ENCODE measurements at places on chromosomes 1 and 21.

DNA sequence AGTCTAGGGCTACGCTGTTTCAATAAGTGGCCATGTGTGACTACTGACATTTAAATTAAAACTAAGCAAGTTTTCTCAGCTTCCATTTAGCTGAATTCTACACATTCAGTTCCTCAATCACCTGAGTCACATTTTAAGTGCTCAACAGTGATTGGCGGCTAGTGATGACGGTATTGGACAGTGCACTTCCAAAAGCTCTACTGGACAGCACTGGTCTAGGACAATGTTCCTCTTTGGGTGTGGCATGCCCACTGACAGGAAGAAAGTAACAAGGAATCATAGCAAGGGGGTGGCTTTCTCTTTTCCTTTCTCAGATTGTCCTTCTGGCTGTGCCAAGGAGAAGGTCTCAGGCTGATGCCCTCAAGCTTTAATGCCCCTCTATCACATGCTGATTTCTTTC is 11.7 kb downstream of the IGSF21 start:
- H3K4me3 ChIP-seq, result no peak overlapping the region
- no peak for DNase-seq
- no peaks in the 10 kb centered on the region for H3K4me1 ChIP-seq
- H3K27ac ChIP-seq, result no peak overlapping the region
- no peaks in the 10 kb centered on the region for H3K27me3 ChIP-seq
- no peaks in the 10 kb centered on the region for H3K36me3 ChIP-seq

- no peaks in the 10 kb centered on the region for H3K27me3 ChIP-seq
- H3K4me3 ChIP-seq, result no peak overlapping the region
- no peaks in the 10 kb centered on the region for H3K4me1 ChIP-seq
Measured at GRCh38 chr21:35298757-35299156, 249.7 kb upstream of the RUNX1 start.

- no peaks in the 10 kb centered on the region for H3K27me3 ChIP-seq
- no peaks in the 10 kb centered on the region for H3K36me3 ChIP-seq
- H3K27ac ChIP-seq, result no peak overlapping the region
- H3K4me1 ChIP-seq, result no peaks in the 10 kb centered on the region
- no peak for DNase-seq
Measured at GRCh38 chr1:242187171-242187570, 188.3 kb upstream of the MAP1LC3C start.

GRCh38 chr1:209720326-209720725 is 15.7 kb downstream of the HSD11B1 start:
- no peak overlapping the region for H3K4me3 ChIP-seq
- H3K4me1 ChIP-seq, result peaks cover 25% of the 10 kb centered on the region
- no peak for DNase-seq
- no peaks in the 10 kb centered on the region for H3K36me3 ChIP-seq

GRCh38 chr1:72122099-72122880 is 160.0 kb downstream of the NEGR1 start:
- no peak overlapping the region for H3K4me3 ChIP-seq
- DNase-seq, result no peak
- no peaks in the 10 kb centered on the region for H3K36me3 ChIP-seq
- H3K27ac ChIP-seq, result no peak overlapping the region
- no peaks in the 10 kb centered on the region for H3K4me1 ChIP-seq

GRCh38 chr1:10415211-10415930 is 14.9 kb upstream of the CENPS start:
- H3K27ac ChIP-seq, result no peak overlapping the region
- H3K36me3 ChIP-seq, result peaks cover 30% of the 10 kb centered on the region
- no peak for DNase-seq
- no peaks in the 10 kb centered on the region for H3K4me1 ChIP-seq

DNA sequence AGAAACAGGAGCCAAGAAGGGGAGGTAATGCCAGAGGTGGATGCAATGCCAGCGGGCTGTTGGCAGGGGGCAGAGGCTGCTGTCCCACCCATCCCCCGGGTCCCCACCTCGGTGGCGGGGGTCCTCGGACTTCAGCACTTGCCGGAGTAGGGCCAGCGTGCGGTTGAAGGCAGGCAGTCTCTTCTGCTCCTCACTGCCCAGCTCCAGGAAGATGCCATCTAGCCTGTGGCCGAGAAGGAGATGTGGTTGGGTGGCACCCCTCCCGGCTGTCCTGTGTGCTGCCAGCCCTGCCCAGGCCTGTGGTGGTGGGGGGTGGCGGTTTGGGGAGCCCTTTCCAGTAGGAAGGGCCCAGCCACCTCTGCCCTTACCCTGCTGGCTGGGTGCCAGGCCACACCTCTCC is 13.5 kb downstream of the TTC22 start:
- DNase-seq, result no peak
- H3K27me3 ChIP-seq, result no peaks in the 10 kb centered on the region
- H3K36me3 ChIP-seq, result peaks cover 28% of the 10 kb centered on the region
- H3K4me1 ChIP-seq, result no peaks in the 10 kb centered on the region

DNA sequence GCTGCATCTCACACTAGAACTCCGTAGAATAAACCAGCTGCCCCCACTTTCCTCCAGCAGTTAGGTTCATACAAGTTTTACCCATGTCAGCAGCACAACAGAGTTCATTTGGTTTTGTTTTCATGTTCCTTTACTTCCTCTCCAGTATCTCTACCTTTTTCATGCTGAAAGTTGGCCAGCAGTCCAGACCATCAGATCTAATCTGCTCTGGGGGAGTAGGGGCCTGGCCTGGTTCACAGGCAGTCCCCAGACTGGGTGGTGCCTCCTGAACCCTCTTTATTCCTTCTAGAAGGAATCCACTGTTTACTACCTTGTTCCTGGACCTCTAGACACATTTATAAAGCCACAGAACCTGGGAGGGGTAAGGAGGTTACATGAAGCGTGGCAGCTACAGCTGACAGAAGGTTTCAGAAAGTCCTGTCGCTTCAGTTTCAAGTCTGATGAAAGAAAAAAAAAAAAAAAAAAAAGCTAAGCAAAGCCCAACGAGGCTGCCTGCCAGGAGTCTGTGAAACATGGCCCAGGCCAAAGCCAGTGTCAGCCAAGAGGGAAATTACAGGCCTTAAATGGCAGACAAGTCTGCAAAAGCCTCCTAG is 184.6 kb upstream of the JUN start:
- no peak for DNase-seq
- H3K27me3 ChIP-seq, result no peaks in the 10 kb centered on the region
- H3K4me1 ChIP-seq, result peaks cover 35% of the 10 kb centered on the region
- H3K27ac ChIP-seq, result peak overlapping the region; percentile 24
- H3K4me3 ChIP-seq, result no peak overlapping the region

Data from CD4-positive, alpha-beta memory T cell (primary cell).